Brain (organoid and tissue), 16 donors: ENCODE measurements at places on chromosomes 7 and 10.

GRCh38 chr10:73465978-73466726 lies 29.7 kb downstream of the PPP3CB start:
- no peak for DNase-seq

DNA sequence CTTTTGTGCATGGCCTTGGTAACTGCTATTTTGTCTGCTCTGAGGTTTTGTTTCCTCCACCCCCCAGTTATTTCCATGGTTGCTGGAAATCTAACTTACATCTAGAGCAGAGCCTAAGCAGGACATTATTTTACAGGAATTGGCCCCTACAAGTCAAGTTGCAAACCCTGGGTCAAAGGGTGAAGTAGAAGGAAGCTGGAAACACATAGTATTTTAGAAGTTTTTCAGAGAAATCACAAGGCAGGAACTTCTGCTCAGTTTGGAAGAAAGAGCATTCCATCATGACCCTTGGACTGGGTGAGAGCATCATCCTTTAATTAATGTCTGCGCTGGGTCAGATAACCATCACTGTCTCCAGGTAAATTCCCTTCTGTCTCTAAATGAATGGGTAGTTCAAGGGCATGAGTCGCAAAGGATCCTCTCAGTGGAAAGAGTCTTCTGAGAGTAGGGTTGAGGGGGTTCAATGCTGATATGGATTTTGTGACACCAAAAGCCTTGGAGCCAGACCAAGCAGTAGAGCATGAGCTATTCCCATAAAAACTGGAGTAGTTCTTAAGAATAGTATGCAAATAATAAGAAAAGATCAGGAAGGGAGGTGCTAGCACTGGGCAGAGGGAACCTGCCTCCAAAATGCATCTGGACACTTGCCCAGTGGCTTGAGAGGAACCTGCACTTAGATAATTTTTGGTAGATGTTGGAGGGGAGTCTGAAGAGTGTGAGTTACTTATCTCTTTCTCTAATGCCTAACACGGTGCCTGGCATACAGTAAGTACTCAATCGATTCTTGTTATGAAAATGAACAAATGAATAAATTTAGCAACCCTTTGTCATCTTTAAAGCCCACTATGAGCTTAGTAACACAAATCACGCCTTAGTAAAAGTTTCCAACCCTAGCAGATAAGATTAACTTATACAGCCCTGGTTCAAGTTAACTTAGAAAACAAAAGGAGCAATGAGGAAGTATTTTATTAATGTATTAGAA lies 160.6 kb upstream of the ADO start:
- no peak for DNase-seq

DNA sequence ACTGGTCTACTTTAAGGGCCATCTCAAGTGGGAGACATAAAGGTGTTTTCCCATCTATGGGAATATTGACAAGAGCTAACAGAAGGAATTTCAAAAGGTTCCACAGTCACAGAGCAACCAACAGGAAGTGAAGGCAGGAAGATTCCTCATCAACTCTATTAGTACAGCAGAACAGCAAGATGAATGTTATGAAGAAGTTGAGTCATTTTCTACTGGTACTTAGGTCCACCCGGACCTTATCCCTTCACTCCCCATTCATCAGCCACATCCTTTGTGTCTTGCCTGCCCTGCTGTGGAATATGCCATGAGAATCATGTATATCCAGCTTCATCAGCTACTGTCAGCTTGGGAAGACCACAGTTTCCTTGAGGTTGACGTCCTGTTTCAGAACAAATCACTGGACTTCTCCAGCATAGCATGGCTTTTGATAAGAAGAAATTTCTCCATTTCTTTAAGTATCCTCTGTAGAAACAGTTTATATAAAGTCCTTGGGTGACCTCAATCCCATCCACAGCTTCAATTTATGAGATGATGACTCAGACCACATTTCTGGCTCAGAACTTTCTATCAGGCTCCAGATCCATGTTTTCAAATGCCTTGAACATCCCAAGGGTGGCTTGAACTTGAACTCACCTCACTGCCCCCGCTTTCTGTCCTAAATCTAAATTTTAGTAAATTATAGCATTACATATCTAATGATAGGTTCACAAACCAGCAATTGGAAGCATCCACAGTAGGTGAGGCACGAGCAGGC lies 84.9 kb upstream of the AGK start:
- DNase-seq, result no peak

DNA sequence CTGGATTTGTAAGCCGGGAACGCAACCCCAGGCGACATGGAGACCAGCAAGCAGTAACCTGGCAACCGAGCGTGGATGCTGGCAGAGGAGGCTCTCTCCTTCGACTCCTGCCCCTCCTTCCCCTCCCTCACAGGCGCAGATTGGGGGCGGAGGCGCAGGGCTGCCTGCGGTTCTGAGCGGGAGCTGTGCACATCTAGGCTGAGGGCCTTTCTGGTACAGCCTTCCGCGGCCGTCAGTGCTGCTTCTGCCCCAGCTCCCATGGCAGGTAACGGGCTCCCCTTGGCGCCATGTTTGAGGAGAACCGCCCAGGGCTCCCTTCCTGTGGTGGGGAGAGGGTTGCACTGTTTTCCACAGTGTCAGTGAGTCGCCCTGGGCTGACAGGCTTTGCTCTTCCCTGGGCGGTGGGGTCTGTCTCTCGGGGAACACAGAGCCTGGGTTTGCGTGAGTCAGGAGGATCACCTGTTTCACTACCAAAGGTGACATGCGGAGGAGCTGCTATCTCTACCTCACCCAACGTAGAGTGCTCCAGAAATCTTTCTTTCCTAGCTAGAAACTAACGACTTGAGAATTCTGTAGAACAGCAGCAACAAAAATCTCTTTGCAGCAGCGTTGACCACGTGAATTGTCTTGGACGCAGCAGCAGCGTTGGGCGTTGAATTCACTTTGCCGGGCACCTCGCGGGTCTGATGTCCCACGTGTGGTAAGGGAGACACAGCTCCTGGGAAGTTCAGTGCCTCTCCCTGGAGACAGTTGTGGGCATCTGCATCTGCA lies 154.8 kb upstream of the COBL start:
- DNase-seq, result peak; percentile 89
